ENCODE measurements at places on chromosomes 1 and 21. TPM values are rescaled to one million over a fixed set of nuclear protein-coding genes. Genes with fewer than 3 reads are reported as not detected.

- DNase-seq, result no peak
Measured at GRCh38 chr1:184366997-184367396, 19.8 kb upstream of the C1orf21 start.

DNA sequence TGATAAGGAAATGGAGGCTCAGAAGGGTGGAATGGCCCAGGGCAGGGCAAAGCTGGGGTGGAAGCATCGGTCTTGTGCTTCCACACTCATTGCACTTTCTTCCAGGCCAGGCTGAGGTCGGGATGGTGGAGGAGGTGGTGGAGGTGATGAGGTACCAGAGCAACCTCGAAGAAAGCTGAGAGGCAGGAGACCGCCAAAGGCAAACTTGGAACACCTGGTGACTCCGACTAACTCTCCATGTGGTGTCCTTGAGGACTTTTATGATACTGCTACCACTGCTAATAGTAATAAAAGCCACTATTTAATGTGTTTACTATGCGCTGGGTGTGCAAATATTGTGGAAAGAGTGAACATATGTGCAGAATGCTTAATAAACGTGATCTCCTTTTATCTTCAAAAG, 16.9 kb upstream of the BTG2 start:
- no peak for DNase-seq

GRCh38 chr1:54125386-54126070, 27.3 kb downstream of the CDCP2 start:
- peak; percentile 32 for DNase-seq

Gene HPDL
- not detected for total RNA-seq

DNA sequence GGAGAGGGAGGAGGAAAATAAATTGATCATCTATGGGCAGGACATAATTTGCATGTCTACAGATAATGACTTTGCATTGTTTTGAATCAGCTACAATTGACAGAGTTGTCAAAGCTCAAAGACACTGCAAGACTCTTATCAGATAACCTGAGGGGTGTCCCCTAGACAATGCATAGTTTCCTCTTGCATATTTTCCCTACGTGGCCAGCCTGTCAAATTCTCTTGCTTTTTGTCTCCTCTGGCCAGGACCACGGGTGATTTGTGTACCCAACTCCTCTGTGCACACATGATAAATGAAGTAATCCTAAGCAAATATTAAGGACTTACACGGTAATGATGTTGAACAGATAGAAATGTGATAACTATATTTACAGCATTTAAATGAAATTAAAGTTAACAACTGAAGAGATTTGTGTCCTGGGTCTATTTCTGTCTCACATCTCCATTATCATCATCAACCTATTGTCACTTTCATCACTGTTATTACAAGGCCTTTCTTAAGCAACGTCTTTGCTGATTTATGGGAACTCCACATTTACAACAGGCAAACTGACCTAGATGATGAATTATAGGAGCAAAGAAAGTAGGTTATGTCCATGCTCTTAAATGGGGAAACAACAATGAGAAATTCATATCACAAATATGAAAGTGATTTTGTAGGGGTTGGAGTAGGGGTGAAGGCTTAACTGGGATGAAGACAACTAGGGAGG, 18.8 kb downstream of the BATF3 start:
- DNase-seq, result no peak

DNA sequence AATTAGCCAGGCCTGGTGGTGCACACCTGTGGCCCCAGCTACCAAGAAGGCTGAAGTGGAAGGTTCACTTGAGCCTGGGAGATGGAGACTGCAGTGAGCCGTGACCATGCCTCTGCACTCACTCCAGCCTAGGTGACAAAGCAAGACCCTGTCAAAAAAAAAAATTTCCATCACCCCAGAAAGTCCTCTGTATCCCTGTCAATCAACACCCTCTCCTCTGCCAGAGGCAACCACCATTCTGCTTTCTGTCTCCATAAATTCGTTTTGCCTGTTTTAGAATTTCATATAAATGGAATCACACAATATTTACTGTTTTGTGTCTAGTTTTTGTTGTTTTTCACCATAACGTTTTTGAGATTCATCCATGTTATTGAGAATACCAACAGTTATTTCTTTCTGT, 141.6 kb upstream of the SLC45A1 start:
- no peak for DNase-seq

Gene SPATA45
- not detected for total RNA-seq

GRCh38 chr1:61043010-61043820, 39.1 kb upstream of the NFIA start:
- peak; percentile 49 for DNase-seq

- peak; percentile 25 for DNase-seq
Measured at GRCh38 chr1:17438318-17439249, 893 bp downstream of the RCC2 start.

Gene ANKRD35
- total RNA-seq, result not detected

- DNase-seq, result no peak
Measured at GRCh38 chr1:65346190-65346589, 36.8 kb downstream of the DNAJC6 start.

Gene HEYL
- total RNA-seq, result 1.2 TPM

Gene CD160
- not detected for total RNA-seq

GRCh38 chr1:162006081-162006480, 17.6 kb downstream of the OLFML2B start:
- DNase-seq, result no peak

DNA sequence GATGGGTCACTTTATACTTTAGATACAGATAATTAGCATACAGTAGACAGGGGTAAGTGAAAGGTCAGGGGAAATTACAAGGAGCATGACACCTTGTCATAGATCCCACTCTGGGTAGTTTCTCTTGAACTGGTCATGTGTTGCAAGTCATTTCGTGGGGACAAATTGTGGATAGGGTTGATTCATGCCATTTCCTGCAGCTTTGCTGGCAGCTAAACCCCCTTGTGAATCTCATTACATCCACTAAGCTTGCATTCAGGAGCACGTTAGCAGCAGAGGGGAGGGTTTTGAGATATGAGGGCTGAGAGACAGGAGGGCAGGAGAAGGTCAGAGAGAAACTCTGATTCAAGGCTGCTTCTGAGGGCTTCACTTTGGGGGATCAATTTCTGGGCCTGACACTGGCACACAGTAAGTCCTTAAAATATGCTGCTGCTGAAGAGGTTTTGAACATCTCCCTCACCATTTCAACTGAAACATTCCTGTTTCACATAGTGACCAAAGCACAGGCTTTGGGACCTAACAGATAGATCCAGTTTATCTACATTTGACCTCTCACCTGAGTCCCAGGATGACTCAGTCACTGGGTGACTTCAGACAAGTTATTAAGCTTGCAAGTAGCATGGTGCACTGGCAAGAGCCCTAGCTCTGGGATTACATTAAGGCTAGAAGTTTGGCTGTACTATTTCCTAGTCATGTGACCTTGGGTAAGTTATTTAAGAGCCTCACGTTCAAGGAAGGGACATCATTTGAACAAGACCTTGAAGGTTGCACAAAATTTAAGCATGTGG, 206.0 kb upstream of the USP24 start:
- DNase-seq, result no peak

Gene RGS16
- not detected for total RNA-seq

Gene CENPL
- 32.2 TPM for total RNA-seq

Gene LEFTY1
- total RNA-seq, result not detected

DNA sequence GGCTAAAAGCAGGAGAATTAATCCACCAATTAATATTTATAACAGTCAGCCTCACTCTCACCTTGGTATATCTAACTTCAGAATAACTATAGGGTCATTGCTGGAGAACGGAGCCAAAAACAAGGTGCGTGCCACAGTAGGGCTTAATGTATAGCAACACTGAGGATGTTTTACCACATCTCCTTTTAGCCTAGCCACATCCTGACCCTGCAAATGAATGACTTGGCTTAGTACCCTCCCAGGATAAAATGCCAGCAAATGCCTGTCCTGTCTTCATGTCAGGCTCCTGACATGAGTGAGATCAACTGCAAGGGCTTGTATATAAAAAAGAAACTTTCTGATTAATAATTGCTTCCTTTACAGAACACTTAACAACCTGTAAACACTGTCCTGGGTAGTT, 2.7 kb upstream of the CDC42BPA start:
- no peak for DNase-seq

GRCh38 chr1:185974367-185975170, 240.4 kb downstream of the HMCN1 start:
- DNase-seq, result no peak

DNA sequence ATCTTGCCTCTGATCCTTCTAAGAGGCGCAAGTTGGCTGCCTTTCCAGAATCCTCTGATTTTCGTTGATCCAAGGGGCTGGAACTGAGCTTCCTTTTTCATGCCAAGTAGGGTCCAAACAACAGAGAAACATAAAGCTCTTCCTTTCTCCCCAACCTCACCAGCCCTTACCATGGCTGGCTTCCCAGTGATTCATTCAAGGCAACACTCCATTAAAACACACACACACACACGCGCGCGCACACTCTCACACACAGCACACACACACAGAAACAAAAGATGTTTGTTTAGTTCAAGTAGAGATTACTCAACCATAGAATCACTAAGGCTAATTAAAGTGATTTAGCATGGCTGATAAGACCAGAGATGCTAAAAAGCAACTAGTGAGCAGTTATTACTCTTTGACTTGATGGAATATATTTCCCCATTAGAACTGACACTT, 13.0 kb upstream of the GUCA2A start:
- DNase-seq, result peak; percentile 22

DNA sequence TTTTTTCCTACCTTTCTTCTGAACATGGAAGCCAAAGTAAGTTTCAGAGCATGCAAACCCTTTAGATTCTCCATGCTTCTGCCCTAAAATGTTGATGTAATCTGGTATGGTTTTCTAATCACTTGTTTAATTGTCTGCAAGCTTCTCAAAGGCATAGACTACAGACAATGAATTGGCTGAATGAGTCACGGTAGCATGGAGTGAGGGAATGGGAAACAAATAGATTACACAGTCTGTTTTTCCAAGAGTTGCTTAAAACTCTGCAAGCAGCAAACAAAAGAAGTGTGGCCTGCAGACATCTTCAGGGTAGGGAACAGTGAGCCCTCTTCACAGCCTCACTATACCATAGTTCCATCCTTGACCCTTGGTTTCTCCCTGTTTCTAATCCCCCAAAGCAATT, 326.0 kb downstream of the BARHL2 start:
- no peak for DNase-seq

GRCh38 chr1:203508463-203509073, 14.6 kb downstream of the OPTC start:
- no peak for DNase-seq

Gene TFF2
- not detected for total RNA-seq

Gene DPT
- not detected for total RNA-seq

Gene FCRL3
- total RNA-seq, result not detected

DNA sequence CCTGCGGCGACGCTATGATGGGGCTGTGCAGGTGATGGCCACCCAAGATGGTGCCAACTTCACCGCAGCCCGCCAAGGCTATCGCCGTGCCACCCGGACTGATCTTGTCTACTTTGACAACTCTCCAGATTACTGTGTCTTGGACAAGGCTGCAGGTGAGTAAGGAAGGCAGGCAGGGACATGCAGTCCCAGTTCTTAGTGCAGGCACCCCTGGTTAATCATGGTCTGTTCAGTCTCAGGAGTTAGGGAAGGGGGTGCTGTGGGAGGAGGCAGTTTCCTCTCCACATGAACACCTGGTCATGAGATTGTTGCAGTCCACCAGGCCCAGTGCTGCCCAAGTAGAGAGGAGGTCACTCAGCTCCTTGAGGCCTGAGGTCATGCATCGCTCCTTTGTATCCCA, 8.5 kb downstream of the WNT2B start:
- no peak for DNase-seq

DNA sequence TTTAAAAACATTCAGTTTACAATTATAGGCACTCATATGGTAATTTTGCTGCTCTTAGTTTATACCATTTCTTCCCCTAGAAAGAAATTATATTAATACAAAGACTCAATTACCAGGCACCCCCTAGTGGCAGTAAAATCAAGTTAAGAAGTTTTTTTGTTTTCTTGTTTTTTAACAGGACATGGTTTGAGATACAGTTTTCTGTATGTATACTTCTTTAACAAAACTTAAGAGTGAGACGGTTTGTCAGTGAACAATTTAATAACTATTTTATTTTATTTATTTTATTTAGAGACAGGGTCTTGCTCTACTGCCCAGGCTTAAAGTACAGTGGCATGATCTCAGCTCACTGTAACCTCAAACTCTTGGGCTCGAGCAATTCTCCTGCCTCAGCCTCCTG, 224.6 kb downstream of the FAF1 start:
- peak; percentile 12 for DNase-seq

DNA sequence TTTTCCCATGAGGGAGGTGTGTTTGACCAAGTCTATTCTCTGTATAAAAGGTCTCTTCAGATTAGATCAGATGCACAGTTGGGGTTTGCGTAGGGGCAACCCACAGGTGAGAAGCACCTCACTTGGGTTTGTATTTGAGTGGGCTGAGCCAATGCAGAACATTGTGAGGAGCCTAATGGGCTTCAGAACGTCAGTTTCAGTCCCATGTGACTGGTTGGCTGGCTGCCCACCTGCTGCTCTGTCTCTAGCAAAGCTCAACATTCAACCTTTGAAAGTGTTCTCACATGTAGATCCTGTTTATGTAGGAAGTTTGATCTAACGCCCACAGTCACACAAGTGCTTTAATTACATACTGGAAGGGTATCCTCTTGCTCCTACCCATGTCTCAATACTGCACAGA, 105.5 kb downstream of the FASLG start:
- no peak for DNase-seq

Gene GPR161
- total RNA-seq, result 5.6 TPM

GRCh38 chr1:166176416-166176815, 9.6 kb upstream of the FAM78B start:
- no peak for DNase-seq

Gene PLD5
- total RNA-seq, result 0.20 TPM

- DNase-seq, result no peak
Measured at GRCh38 chr1:32274646-32275340, 17.1 kb upstream of the HDAC1 start.

GRCh38 chr1:227947676-227948492, at the start of gene WNT9A:
Gene WNT9A, minus strand, starts transcription at chr1:227947932. Its CDS starts 45 bp downstream, at chr1:227947887.
- peak; percentile 23 for DNase-seq

GRCh38 chr1:54697896-54698295, 17.8 kb upstream of the TTC4 start:
- no peak for DNase-seq

DNA sequence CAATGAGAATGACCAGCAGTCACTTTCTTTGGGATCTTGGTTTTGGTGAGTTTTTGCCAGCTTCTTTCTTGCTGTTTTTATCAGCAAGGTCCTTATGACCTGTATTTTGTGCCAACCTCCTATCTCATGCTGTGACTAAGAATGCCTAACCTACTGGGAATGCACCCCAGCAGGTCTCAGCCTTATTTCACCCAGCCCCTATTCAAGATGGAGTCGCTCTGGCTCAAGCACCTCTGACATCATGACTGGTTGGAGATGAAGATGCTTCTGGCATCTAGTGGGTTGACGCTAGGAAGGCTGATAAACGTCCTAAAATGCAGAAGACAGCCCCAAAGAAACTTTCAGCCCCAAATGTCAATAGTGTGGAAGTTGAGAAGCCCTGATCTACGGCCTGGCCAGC, 33.6 kb upstream of the NHLH2 start:
- DNase-seq, result no peak

Gene PIK3R3
- 14.3 TPM for total RNA-seq

- no peak for DNase-seq
Measured at GRCh38 chr1:5836776-5837440, 155.3 kb downstream of the NPHP4 start.
